ENCODE measurements at places on chromosomes 13 and 19.

DNA sequence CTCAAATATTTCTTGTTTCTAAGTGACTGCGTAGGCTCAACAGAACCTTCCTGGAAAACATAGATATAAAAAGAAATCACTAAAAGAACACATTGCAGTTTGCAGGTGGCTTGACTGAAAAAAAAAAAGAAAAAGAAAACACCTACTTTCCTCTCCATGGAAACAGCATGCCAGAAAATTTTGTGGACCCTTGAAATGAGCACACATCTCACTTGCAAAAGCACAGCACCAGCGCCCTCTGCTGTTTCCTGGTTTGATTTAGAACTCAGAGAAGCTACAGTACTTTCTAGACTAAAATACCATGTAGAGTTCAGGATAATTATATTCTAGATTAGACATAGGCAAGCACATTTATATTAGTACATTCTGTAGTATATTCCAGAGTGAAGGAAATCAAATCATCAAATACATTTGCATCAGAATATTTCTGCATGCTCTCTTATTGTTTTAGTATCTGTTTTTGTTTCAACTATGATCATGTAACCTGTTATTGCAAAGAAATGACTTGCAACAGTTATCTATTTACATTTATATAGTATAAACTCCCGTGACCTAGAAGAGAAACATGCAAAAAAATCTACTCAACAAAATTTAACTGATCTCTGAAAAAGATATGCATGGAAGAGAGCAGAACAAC is 22.3 kb upstream of the XPO4 start:
- peak; percentile 84 for DNase-seq

DNA sequence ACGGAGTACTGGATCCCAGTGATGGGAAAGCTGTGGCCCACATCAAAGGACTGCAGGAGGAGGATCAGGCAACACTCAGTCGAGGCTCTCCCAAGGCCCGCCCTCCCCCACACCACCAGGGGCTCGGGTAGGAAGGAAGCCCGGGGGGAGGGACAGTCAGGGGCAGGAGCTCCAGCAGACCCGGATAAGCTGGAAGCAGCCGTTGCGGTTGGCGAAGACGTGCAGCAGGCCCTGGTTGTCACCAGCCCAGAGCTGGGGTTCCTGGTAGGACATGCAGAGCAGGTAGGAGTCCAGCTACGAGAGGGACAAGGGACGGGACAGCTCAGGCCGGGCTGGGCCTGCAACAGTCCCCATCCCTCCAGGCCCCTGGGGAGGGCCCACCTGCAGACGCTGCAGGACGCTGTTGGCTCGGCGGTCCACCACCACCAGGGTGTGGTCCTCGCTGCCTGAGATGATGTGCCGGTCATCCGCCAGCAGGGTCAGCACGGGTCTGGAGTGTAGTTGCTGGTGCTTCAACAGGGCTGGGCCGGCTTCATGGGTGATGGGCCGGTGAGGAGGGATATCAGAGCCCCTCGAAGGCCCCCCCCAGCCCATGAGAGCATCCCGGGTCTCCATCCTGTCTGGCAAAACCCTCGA is 1.9 kb downstream of the GNG14 start:
- DNase-seq, result no peak

GRCh38 chr13:26051231-26051656 is 572 bp downstream of the SHISA2 start:
- no peak for DNase-seq

GRCh38 chr19:15210323-15210781 is 9.6 kb upstream of the NOTCH3 start:
- peak; percentile 59 for DNase-seq

- peak; percentile 83 for DNase-seq
Observed at GRCh38 chr19:33804021-33804799, 7.5 kb downstream of the KCTD15 start.

- DNase-seq, result peak; percentile 25
Observed at GRCh38 chr13:43805681-43806128, 18.9 kb upstream of the ENOX1 start.

- no peak for DNase-seq
Observed at GRCh38 chr13:78680115-78680561, 21.2 kb upstream of the OBI1 start.

GRCh38 chr19:35261356-35262100 is 7.2 kb upstream of the USF2 start:
- no peak for DNase-seq

DNA sequence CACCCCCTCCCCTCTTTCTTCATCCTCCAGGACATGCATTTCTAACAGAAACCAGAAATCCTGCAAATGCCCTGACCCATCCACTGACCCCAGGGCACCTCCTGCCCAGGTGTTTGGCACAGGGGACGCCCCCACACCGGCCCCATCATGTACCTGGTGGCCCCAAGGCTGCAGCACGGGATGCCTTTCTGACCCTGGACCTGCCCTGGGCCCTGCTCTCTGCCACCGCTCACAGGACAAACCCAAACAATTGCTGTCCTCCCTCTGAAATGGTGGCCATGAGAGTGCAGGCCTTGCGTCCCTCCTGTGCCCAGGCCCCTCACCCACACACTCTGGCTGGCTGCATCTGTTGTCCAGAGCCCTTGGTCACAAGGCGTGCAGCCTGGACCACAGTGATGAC is 12.1 kb downstream of the SCGB2B2 start:
- DNase-seq, result no peak

GRCh38 chr13:48873587-48873986 is 102.1 kb upstream of the FNDC3A start:
- DNase-seq, result peak; percentile 59

DNA sequence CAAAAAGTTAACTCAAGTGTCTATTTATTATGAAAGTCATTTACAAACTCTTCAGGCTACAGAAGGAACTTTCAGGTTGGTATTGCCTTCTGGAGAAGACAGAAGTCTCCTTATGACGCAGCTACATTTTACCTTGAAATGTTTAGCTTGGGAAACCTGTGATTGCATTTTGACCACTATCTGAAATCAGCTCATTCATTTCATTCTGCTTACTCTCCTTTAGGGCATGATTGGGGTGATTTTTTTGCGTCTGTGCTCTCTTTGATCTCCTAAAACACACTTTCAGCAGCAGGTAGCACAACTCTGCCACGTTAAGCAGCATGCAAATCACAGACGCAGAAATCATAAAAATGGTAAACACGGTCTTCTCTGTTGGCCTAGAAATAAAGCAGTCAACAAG is 9.6 kb downstream of the GJB6 start:
- DNase-seq, result no peak

DNA sequence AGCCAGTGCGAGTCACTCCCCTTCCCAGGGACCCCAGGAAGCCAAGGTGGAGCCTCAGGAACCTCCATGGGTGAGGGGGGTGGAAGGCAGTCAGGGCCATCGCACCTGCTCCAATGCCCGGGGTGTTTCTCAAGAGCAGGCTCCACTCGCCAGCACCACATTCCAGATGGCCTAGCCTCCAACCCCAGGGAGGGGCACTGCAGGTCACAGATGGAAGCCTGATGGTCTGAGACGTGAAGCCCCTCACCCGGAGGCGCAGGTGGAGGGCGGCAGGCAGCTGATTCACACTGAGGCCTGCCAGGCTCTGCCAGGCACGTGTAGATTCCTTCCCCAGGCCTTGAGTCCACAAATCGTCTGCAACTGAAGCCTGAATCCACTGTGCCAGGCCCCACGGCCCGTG is 23.0 kb upstream of the ISYNA1 start:
- DNase-seq, result no peak

- peak; percentile 90 for DNase-seq
Observed at GRCh38 chr13:51590971-51591627, 6.8 kb downstream of the WDFY2 start.

DNA sequence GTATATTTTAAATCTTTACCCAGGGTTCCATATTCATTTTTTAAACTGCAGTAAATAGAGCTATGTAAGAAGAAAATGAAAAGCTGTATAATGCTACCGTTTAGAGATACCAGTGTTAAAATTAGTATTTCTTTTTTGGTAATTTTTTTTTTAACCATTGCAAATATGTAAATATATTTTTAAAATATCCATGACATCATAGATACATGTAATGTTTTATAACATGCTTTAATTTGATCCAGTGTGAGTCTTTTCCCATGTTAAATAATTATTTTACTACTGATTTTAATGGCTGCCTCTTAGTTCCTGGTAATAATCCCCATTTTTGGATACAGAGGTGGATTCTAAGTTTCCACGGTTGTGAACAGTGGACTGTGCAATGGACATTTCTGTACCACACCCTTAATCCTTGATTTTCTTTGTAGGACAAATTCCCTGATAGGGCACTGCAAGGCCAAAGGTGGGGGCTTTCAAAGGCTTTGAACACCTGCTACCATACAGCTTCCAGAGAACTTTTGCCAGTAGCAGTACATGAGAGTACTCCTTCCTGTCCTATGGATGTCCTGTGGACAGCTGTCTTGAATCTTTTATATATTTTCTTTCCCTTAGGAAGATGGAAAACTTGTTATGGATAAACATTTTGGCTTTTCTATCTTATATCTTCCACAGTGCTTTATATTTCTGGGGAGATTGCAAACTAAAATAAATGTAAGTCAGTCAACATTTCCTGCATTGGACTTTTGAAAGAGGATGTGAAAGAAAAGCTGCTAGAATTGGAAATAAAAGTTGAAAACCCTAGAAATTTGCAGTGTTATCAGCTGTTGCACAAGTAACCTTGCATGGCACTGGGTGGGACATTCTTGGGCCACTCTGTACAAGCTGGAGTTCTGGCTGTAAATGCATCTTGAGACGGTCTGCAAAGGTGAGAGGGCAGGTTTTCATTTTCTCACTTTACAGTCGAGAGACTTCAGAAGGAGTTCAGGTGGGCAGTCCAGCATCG is 46.8 kb downstream of the ARHGEF7 start:
- DNase-seq, result no peak

DNA sequence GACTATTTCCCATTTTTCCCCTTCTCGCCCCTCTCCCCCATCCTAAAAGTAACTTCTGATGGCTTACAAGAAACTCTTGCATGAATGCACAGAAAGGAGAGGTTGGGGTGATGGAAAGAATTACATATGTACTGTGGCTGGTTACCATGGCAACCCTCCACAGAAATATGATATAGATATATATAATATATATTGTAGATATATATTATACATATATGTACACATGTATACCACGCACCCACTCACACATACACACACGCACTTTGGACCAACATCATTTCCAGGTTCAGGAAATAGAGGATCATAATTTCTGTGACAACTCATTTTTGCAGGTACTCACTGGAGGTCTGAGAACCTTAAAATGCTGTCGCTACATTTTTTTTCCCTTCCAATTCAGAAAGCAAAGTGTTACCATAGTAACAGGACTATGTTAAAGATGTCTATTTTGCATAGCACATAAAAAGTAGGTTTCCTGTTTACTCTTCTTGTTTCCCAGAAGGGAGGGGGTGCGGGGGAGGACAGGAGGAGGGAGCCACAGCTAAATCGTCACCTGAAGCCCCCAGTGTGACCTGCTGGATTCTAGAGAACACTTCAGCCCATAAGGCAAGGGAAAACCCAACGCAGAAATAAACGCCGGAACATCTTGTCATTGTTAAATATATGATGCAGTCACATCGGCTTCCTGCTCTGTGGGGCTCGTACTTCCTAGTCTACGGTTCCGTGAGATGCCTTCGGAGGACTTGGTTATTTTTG is 44.7 kb downstream of the EFNB2 start:
- DNase-seq, result no peak

GRCh38 chr13:84648069-84648640 is 765.9 kb upstream of the SLITRK1 start:
- no peak for DNase-seq

DNA sequence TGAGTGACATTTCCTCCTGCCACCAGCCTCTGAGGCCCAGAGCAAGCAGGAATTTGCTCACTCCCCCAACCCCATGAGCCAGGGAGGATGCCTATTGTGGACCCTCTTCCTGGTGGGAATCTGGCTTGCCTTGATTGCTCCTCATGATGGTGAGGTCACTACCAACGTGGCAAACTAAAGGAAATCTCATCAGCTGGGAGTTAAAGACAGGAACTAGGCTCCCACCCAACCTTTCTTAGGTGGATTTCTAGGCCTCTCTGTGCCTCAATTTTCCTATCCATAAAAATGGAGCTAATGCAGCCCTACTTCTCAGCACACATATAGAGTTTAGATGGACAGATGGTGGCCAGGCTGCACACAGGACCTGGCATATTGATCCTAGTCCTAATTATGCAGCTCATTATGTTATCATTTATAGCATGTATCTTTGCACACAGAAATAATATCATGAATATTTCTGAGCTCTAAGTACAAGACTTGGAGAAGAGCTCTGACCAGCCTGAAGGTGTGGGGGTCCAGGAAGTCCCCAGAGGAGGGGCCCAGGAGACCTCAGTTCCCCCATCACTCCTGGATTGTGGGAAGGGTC is 2.0 kb downstream of the B3GNT3 start:
- no peak for DNase-seq

GRCh38 chr19:58054901-58055874 is 3.9 kb upstream of the ZNF135 start:
- peak; percentile 2 for DNase-seq
